Mucosa of descending colon (tissue), 3 donors: ENCODE measurements at places on chromosomes 3 and 15. TPM values are rescaled to one million over a fixed set of nuclear protein-coding genes. Genes with fewer than 3 reads are reported as not detected.

CADM2 gene
- 1.2 TPM for total RNA-seq

DNA sequence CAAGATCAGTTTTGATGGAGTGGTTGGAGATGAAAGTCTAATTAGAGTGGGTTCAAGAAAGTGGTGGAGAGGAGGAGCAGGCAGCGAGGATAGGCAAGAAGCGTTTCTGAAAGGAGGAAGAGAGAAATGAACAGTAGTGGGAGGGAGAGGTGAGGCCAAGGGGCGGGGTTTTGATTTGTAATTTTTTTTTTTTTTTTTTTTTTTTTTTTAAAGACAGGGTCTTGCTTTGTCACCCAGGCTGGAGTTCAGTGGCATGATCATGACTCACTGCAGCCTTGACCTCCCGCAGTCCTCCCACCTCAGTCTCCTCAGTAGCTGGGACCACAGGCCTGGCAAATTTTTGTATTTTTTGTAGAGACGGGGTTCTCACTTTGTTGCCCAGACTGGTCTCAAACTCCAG is 36.6 kb downstream of the MRAS start:
- no peak for DNase-seq

DNA sequence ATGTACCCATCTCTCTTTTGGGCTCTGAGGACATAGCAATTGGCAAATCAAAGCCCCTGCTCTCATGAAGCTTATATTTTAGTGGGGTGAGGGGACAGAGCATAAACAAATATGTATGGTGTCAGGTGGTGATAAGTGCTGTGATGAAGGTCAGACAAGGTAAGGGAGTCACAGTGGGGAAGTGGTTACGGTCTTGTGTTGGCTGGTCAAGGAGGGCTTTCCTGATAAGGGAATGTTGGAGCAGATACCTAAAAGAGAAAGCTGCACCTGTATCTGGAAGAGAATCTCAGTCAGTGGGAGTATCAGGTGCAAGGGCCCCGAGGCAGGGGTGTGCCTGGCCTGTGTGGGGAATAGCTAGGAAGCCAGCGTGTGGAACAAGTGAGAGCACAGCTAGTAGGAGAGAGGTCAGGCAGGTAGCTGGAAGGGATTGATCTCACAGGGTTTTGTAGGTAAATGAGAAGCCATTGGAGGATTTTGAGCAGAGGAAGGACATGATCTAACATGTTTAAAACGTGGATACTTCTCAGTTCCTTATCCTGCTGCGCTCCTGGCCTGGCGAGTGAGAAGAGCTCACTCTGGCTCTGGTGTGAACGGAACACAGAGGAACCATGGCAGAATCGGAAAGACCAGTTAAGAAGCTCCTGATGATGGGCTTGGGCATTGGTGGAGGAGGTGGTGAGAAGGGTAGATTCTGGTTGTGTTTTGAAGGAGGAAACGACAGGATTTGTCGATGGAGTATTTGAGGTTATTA is 35.5 kb downstream of the MRAS start:
- no peak for DNase-seq

- no peak for DNase-seq
These were observed 288.0 kb upstream of the CTNNB1 start for GRCh38 chr3:40911264-40911663.
